Stimulated activated CD4-positive, alpha-beta T cell treated with anti-CD3 and anti-CD28 coated beads, Interleukin-15, amount 100 ng/mL, for 48 hours (primary cell): ENCODE measurements at places on chromosomes 1 and 21.

DNA sequence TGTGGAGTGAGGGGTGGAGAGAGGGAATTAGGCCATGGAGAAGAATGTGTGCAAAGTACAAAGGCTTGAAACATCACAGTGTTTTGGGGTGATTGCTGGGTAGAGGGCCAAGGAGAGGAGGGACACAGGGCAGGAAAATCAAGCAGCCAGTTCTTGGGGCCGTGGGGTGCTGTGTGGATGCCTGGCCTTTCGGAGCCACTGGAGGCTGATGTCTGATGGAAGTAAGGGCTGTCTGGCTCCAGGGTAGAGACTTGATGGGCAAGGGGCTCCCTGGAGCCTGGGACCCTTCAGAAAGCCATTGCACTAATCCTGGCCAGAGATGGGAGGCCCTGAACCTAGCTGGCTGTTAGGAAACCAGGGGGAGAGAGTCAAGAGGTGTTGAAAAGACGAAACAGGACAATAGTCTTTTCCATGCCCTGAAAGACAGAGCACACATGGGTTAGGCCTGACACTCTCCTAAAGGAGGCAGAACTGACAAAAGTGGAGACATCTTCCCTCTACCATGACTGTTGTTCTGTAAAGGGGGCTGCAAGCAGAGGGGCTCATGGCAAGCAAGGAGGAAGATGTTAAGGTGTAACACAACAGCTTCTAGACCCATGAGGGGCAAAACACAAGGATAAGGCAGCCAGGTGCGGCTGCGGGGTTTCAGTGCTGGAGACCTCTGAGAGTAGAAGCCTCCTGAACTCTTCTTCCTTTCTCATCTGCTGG, 21.0 kb downstream of the ATF3 start:
- no peak for DNase-seq

DNA sequence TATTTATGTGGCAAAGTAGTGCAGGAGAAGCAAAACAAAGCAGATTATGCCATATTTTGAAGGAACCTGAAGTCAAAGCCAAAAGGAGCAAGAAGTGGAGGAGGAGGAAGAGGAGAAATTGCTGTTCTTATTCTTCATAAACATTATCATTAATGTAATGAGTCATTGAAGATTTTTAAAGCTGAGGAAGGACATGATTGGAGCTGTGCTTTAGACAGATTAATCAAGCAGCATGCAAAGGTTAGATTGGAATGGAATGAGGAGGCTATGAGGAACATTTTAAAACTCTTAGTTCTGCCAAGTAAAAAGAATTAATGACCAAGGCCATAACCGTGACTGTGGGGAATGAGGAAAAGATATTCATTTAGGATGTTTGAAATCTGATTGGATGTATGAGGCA, 33.0 kb upstream of the HSD17B7 start:
- no peak for DNase-seq

GRCh38 chr1:7970246-7970645, 8.7 kb downstream of the PARK7 start:
- no peak for DNase-seq

DNA sequence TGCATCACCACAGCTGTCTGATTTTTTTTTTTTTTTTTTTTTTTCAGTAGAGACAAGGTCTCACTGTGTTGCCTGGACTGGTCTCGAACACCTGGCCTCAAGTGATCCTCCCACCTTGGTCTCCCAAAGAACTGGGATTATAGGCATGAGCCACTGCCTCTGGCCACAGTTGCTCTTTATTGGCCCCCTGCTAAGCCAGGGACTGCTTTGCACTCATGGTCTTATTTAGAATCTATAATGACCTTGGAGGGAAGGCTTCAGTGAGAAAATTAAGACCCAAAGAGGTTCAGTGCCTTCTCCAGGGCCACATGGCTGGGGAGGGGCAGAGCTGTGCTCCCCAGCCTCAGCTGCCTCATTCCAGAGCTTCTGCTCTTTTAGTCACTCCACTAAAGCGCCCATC, 84.9 kb downstream of the PTPRU start:
- DNase-seq: no peak

DNA sequence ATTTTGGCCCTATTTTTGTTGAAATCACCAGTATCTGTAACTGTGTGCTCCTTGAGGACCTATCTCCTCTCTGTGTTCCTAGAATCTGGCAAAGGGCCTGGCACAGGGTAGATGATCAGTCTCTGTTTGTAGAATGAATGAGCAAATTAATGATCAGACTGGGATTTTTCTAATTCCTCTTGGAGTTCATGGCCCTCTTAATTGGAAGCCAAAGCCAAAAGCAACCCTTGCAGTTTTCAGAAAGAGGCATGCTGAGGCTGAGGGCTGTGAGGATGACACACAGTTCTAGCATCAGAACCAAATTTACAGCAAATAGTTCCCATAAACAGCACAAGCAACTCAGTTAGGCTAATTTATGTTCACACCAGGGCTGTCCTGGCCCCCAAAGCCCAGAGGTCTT, 111.1 kb upstream of the BEND5 start:
- no peak for DNase-seq
